ENCODE measurements at places on chromosomes 11 and 22. TPM values are rescaled to one million over a fixed set of nuclear protein-coding genes. Genes with fewer than 3 reads are reported as not detected.

POTEH gene
- not detected for total RNA-seq

LRRN4CL gene
- 0.23 TPM for total RNA-seq

ASCL2 gene
- not detected for total RNA-seq

PHOX2A gene
- total RNA-seq: not detected

SHISA8 gene
- not detected for total RNA-seq

PTPRCAP gene
- total RNA-seq: not detected

SMPD1 gene
- 62.1 TPM for total RNA-seq

TPH1 gene
- not detected for total RNA-seq

JAML gene
- not detected for total RNA-seq

HTR3B gene
- total RNA-seq: not detected

PATE4 gene
- not detected for total RNA-seq

NAV2 gene
- 22.2 TPM for total RNA-seq

C22orf31 gene
- total RNA-seq: not detected

OSBP2 gene
- total RNA-seq: 1.7 TPM

LMNTD2 gene
- 0.60 TPM for total RNA-seq

PRDM11 gene
- total RNA-seq: 7.9 TPM

APOA4 gene
- total RNA-seq: not detected

CREB3L1 gene
- total RNA-seq: 82.1 TPM

OR52I2 gene
- not detected for total RNA-seq

ANGPTL5 gene
- not detected for total RNA-seq

PRODH gene
- total RNA-seq: not detected

C11orf97 gene
- total RNA-seq: not detected

TMPRSS5 gene
- 0.09 TPM for total RNA-seq

GALR3 gene
- not detected for total RNA-seq

SLC17A6 gene
- not detected for total RNA-seq

TRAF6 gene
- total RNA-seq: 5.6 TPM

LDHAL6A gene
- total RNA-seq: not detected

KIF18A gene
- total RNA-seq: 12.3 TPM

OR2AG1 gene
- total RNA-seq: not detected

FAT3 gene
- 2.0 TPM for total RNA-seq

CARNS1 gene
- total RNA-seq: 0.30 TPM

FAM118A gene
- 10.4 TPM for total RNA-seq

IPO7 gene
- 186 TPM for total RNA-seq

MRPL23 gene
- 48.7 TPM for total RNA-seq

TRPM5 gene
- not detected for total RNA-seq

SERPING1 gene
- 4.5 TPM for total RNA-seq

PATZ1 gene
- total RNA-seq: 13.7 TPM

APOL1 gene
- 29.1 TPM for total RNA-seq

KLHL35 gene
- 2.9 TPM for total RNA-seq

YWHAH gene
- 98.7 TPM for total RNA-seq

MEI1 gene
- 0.28 TPM for total RNA-seq

C11orf16 gene
- not detected for total RNA-seq

LYVE1 gene
- total RNA-seq: not detected

TMPRSS4 gene
- total RNA-seq: not detected

CSF2RB gene
- under 0.01 TPM for total RNA-seq

ARHGEF17 gene
- total RNA-seq: 72.8 TPM

PDE3B gene
- total RNA-seq: 3.1 TPM

RAG1 gene
- total RNA-seq: 0.74 TPM

OR52E8 gene
- total RNA-seq: not detected

GPR83 gene
- total RNA-seq: 0.09 TPM

CXCR5 gene
- total RNA-seq: not detected

SLC1A2 gene
- 0.30 TPM for total RNA-seq

ZNF215 gene
- 6.1 TPM for total RNA-seq

KRTAP5-9 gene
- not detected for total RNA-seq

CFAP300 gene
- total RNA-seq: 5.3 TPM

DNAJB7 gene
- total RNA-seq: not detected

EXT2 gene
- 324 TPM for total RNA-seq

PLET1 gene
- total RNA-seq: not detected

PTGDR2 gene
- total RNA-seq: 0.05 TPM
